Hematopoietic multipotent progenitor cell treated with erythropoietin and hydrocortisone succinate and interleukin-3 and kit ligand, for 17 days (in vitro differentiated cells): ENCODE measurements at places on chromosomes 2 and 18.
A peak's percentile ranks its signal among the peaks of the same experiment; 100 is the strongest.

DNA sequence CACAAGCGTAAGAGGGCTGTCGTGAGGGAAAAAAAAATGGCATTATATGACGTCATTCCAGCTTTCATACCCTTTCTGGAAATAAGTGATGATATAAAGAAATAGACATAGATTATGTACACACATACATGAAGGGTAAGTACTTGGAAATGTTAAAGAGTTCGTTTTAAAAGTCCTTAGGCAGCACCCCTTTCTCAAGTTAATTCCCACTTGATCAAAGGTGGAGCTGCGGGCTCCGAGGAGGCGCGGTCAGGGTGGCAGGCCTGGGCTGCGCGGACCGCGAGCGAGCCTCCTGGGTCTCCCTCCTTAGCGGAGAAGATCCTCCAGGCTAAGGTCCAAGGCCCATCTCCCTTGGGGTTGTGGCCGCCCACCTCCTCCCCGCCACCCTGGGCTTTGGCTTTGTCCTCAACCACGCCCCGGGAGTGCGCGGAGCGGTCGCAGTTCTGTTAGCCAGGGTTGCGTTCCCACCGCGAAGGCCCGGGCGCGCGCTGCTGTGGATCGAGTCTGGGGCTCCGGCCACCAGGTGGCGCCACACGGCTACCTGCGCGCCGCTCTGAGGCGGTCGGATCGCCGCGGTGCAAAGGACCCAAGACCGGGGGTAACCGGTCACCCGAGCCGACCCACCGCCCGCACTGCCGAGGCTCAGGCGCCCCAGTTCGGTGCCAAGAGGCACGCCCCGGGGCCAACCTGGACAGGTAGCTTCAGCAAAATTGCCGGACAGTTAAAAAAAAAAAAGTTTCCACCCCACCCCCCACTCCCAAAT lies 66.8 kb downstream of the HNRNPLL start:
- DNase-seq, result peak; percentile 68

DNA sequence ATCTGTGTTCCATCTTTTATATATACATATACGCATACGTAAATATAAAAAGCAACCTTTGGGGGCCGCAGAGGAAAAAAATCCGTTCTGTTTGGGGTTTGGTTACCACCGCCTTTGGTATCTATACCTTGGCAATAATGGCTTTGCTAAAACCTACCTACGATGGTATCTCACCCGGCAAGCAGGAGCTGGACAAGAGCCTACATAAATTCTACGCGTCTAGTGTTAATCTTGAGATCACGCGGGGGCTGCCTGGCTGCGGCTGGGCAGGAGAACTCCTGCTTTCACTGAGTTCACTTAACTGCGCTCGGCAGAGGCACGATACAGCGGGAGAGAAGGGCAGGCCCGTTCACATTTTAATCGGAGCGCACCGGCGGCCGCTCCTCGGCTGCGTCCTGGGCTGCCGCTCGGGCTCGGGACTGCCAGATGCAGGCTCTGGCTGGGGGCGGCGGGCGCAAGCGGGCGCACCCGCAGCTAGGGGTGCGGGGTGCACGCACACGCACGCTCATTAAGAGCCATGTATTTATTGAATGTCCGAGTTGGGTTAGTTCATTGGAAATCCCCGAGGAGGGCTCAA lies 1.7 kb upstream of the POU3F3 start:
- no peak for DNase-seq

GRCh38 chr2:66431846-66432587 lies 2.9 kb upstream of the MEIS1 start:
- no peak for DNase-seq

- DNase-seq, result no peak
Observed at GRCh38 chr2:157174321-157174720, 83.2 kb upstream of the GALNT5 start.

- no peak for DNase-seq
Observed at GRCh38 chr18:36411745-36412168, 114.2 kb downstream of the FHOD3 start.

GRCh38 chr2:176291809-176292283 lies 22.6 kb downstream of the MTX2 start:
- DNase-seq, result no peak

- DNase-seq, result no peak
Observed at GRCh38 chr2:64434039-64434657, 19.8 kb upstream of the LGALSL start.

DNA sequence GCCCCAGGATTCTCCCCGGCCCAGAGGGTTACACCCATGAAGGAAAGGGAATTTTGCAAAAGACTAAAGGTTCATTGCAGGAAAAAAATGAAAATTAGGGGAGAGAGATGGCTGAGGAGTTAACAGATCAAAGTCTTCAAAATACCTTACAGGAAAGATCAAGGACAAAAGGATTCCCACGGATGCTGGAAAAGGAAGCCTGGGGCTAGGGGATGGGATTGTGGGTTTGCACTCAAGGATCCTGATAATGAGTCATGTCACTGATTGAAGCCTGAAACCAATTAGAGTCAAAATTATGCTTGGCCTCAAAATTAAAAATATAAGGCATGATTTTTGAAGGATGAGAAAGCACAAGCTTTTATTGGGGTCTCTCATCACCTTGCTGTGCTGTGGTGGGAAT lies 32.6 kb upstream of the COPS8 start:
- no peak for DNase-seq
